Kasumi-1 (cell line): ENCODE measurements at places on chromosomes 3 and 15.

GRCh38 chr3:149216193-149216869 is 5.3 kb downstream of the CP start:
- no peak for DNase-seq

- no peak for DNase-seq
Observed at GRCh38 chr3:155661760-155662159, 83.1 kb downstream of the PLCH1 start.

DNA sequence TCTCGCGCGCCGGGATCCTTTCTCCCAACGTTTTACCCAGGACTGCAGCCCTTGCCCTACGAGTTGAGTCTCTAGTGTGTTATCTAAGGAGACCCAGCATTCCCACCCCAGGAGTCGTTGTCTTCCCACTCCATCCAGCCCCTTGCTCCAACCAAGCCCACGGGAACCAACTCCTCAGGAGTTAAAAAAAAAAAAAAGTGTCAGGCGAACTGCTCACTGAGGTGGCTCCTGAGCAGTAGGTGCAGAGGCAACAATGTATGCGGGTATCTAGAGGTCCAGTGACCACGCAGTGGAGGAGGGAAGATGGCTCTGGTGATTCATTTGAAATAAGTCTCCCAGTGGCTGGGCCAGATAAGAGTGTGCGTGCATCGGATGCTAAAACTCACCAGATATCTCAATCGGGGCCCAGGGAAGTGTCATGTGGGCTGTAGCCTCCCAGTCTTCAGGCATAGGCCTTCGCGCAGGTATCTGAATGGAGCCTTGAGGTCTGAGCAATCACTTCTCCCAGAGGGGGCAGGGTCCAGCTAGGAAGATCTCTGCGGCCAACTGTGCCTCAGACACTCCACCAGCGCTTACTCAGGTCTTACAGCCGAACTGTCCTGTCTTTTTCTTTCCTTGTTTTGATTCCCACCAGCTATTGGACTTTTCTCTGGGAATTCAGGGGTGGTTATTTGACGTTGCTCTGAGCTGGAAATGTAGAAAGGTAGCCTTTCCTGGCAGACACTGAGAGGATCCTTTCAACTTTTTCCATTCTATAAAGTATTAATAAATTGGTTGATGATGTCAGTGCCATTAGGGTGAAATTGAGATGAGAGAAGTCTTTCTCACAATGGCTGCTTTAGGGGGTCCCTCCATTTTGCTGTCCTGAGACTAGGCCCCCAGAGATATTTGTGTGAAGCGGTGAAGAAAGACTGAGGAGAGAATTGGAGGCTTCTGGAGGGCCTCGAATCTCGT is 21.0 kb downstream of the ZIC4 start:
- DNase-seq: no peak

- DNase-seq: no peak
Observed at GRCh38 chr3:177960722-177961121, 575.5 kb upstream of the KCNMB2 start.

DNA sequence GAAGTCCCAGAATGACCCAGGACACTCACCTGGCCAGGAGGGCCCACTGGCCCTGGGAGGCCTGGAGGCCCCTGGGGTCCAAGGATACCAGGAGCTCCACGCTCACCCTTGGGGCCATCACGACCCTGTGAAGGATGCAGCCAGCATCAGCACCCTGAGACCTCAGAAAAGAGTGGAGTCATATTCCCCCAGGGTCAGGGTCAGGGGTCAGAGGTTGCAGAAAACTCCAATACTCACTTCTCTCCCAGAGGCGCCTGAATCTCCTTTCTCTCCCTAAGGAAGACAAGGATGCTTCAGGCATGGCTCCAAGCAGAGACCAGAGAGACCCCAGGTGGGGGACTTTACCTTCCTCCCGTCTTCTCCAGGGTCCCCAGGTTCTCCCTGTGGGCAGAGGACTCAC is 13.1 kb upstream of the UCN2 start:
- DNase-seq: no peak

DNA sequence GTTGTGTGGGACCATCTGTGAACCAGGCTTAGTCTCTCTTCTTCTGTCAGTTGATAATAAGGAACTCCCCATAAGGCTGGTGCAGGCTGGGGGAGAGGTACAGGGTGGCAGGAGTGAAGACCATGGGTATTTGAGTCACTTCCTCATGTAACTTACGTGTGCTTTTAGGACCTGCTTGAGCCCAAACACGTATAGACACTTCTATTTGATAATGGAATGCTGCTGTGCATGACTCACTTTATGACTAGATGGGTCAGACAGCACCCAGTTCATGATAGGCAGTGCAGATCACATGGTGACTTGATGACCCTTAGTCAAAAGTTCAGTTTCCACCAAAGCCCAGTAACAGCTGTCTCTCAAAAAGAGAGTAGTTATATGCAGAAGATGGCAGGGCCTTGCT is 490.9 kb downstream of the ZBBX start:
- no peak for DNase-seq

GRCh38 chr15:33680336-33680735 is 288.0 kb upstream of the CHRM5 start:
- no peak for DNase-seq

GRCh38 chr3:112736805-112737566 is 96.0 kb upstream of the CCDC80 start:
- no peak for DNase-seq

- no peak for DNase-seq
Observed at GRCh38 chr3:29694331-29694730, 413.5 kb downstream of the RBMS3 start.

GRCh38 chr3:61053781-61054496 is 197.3 kb downstream of the FHIT start:
- no peak for DNase-seq

- no peak for DNase-seq
Observed at GRCh38 chr3:56055951-56056350, 412.3 kb downstream of the ERC2 start.

DNA sequence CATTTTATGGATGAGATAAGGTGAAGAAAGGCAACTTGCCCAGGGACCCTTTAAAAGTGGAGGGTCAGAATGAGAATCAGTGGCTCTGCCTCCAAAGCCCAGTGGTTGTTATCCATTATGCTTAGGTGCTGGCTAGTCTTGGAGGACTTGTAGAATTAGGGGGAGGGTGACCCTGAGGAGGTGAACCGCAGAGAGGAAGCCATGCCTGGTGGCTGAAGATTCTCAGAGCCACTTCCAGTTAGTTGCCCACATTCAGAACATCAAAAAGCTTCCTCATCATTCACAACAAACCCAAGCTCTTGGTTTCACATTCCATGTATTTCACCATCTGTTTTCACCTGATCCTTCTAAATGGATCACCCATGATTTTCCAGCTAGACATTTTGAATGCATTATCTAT is 11.2 kb downstream of the EBLN2 start:
- DNase-seq: peak; percentile 38

GRCh38 chr15:52164631-52165265 is 26.4 kb downstream of the GNB5 start:
- DNase-seq: no peak

GRCh38 chr3:119311081-119311925 is 17.1 kb downstream of the ARHGAP31 start:
- DNase-seq: peak; percentile 25

- DNase-seq: no peak
Observed at GRCh38 chr3:23219552-23219951, 16.4 kb downstream of the UBE2E2 start.

DNA sequence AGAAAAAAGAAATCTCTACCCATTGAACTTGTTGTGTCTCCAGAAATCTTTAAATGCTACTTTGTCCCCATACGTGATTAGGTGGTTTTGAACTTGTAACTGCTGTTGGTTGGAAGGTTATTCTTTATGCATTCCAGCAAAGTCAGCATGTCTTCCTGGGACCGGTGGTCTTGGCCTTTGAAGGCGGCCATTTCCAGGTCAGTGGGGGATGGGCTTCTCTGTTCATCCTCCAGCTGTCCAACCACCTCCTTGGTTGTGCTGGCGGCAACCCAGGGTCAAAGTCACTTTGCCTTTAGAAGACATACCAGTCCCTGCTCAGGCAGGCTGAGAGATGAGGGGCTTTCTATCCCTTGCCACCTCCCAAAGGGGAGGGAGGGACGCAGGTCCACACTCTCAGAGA is 37.9 kb upstream of the ARL8B start:
- DNase-seq: no peak

GRCh38 chr3:188339410-188340295 is 185.7 kb downstream of the LPP start:
- no peak for DNase-seq

DNA sequence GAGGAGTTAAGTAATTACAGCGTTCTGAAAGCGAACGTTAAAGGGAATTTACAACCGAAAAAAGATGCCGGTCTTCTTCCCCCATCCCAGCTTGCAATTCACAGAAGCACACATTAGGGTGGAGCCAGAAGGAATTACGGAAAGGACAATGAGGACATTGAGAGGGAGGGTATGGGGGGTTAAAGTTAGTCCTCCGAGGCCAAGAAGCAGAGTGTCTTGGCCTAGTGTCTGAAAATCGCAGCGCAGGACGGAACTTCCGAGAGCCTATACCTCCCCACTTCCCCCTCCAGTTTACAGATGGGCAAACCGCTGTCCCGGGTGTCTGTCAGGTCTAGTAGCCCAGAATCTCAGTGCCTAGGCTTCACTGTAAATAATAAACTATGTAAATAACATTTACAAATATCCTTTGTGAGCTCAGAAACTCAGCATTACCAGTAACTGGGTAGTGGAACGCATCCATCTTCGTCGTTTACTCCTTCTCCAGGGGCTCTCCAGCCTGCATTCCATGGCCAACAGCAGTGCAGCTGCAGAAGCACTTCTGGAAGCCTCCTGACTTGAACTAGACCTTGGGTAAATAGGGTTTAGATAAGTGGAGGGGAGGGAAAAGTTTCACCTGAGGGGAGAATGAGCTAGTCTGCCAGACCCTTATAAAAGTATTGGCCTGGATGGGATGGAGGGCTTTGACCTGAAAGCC is 922 bp downstream of the ADPRH start:
- peak; percentile 49 for DNase-seq

GRCh38 chr3:193782276-193782647 is 189.3 kb downstream of the OPA1 start:
- DNase-seq: no peak

GRCh38 chr15:60421544-60421943 is 23.8 kb upstream of the ANXA2 start:
- DNase-seq: no peak
